ENCODE measurements at places on chromosomes 2 and 18.

DNA sequence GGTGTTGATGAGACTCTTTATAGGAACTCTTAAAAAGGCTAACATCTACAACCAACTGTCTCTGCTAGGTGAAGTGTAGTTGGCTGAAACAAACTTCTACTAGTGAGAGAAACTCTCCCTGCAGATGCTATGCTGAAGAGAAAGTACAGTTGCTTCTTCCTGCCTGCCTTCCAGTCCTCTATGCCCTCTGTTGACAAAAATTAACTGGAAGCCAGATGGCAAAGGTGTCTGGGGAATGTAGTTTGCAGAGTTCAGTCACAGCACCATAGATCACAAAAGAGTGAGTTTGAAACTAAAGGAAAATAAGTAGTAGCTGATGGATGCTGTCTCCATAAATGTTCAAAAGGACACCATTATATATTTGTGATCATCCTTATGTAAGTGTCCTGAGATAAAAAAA, 958.8 kb upstream of the NRXN1 start:
- DNase-seq = no peak

GRCh38 chr2:216873573-216873972, 13.7 kb upstream of the TNP1 start:
- DNase-seq = no peak

DNA sequence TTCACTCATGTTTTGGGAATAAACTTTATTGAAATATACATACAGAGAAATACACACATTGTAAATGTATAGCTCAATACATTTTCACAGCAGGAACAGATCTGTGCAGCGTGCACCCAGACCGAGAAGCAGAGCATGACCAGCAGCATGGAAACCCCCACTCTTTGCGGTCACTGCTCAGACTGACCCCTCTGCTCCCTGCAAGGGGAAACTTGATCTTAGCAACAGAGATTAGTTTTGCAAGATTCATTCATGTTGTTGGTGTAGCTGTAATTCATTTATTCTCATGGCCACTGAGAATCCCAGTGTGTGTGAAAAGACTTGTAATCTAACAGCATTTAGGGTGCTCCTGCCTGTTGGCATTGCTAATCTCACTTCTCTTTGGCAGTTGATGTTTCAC, 35.2 kb downstream of the LPIN1 start:
- no peak for DNase-seq

- no peak for DNase-seq
These were observed 15.9 kb downstream of the GTF3C3 start for GRCh38 chr2:196783431-196784094.

- no peak for DNase-seq
These were observed 34.2 kb downstream of the TGFA start for GRCh38 chr2:70519453-70519852.

- DNase-seq = no peak
These were observed 30.0 kb downstream of the VIL1 start for GRCh38 chr2:218448934-218449333.

DNA sequence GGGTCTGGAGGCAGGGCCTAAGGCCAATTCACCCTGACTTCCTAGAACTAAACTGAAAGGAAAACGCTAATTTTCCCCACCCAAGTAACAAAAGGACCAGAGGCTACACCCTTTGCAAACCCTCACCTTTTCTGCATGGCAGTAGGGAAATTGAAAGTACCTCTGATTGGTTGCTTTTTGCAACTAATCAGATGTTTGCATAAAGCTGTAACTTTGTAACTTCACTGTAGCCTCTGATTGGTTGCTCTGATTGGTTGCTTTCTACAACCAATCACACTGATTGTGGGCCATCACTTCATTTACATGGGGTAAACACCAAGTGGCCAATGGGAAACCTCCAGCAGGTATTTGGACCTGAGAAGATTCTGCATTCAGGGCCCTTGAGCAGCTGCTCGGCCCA, 20.8 kb downstream of the EIPR1 start:
- no peak for DNase-seq

GRCh38 chr2:226730481-226730880, 69.1 kb downstream of the IRS1 start:
- no peak for DNase-seq

DNA sequence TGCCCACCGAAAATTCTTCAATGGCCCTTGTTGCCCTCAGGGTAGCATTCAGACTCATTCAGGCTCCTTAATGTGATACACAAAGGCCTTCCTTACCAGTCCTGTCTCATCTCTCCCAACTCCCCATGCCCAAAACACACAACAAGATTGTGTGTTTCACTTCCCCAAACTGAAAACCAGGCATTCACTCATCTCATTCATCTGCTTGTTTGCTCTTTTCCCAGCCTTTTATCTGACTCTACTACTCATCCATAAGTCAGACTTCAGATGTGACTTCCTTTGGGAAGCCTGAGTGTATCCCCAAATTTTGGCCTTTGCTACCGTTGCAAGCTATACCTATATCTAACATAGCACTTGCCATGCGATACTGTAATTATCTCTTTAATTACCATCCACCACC, 9.7 kb upstream of the SLC39A10 start:
- DNase-seq = no peak

DNA sequence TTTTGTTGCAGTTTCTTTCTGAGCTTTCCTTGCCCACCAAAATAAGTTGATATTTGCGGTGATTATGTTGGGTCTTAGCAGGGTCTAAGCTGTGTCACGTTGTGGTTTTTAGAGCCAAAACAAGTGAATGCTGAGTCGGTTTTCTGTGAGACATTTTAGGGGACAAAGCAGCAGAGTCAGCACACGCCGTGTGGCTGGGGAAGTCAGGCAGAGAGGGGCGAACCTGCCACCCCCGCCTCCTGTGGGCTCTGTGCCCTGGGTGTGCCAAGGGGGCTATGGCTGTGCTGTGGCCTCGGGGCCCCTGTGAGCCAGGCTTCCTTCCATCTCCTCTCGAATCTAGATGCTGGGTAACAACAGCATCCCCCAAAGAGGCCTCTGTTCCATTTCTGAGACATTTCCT, 30.8 kb upstream of the TMEM87B start:
- no peak for DNase-seq

- no peak for DNase-seq
These were observed 125.5 kb downstream of the LOXHD1 start for GRCh38 chr18:46531482-46531881.

DNA sequence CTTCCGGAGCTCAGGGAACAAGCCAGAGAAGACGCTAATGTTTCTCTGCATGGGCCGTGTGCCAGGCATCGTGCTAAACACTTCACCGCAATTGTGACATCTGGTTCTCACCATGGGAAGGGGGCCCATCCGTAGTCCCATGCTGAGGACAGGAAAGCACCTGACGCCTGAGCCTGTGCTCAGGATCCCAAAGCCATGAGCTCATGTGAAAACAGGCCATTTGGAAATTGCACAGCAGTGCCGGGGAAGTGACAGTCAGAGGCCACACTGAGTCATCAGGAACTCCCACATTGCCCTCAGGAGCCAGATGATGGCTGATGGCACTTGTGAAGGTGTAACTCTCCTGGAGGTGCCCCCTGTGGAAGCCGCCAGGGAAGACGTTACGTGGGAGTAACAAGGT, 141.0 kb downstream of the INHBB start:
- no peak for DNase-seq

GRCh38 chr2:231907765-231908164, 18.4 kb downstream of the NPPC start:
- no peak for DNase-seq

GRCh38 chr2:84293791-84294380, 165.2 kb downstream of the SUCLG1 start:
- DNase-seq = no peak

DNA sequence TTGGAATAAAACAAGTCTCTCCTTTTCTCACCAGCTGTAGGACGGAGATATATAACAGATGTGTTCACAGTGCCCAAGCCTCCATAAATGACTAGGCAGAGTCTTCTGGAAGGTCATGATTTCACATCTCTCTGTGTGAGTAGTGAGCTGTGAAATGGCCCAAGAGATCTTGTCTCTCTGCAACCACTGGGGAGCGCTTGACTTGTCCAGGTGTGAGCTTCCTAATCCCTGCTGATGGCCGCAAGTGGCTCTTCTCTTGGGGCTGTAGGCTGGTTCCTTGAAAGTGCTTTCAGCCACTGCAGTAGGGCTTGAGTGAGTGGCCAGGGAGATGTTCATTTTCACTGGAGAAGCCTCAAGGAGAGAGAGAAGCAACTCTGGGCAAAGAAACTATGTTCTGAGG, 38.1 kb upstream of the OTOS start:
- DNase-seq = no peak

DNA sequence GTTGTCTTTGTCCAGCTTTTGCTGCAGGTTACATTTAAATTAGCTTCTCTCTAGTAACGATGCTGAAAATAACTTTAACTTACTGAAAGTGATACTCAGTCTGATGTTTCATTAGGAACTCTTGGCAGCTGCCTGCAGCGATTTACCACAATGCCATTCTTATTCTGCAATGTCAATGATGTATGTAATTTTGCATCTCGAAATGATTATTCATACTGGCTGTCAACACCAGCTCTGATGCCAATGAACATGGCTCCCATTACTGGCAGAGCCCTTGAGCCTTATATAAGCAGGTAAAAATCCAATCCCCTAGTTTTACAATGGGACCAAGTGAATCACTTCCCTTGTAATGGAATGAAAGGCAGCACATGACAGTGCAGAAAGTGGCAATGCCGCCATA, 16.3 kb upstream of the MFF start:
- no peak for DNase-seq

DNA sequence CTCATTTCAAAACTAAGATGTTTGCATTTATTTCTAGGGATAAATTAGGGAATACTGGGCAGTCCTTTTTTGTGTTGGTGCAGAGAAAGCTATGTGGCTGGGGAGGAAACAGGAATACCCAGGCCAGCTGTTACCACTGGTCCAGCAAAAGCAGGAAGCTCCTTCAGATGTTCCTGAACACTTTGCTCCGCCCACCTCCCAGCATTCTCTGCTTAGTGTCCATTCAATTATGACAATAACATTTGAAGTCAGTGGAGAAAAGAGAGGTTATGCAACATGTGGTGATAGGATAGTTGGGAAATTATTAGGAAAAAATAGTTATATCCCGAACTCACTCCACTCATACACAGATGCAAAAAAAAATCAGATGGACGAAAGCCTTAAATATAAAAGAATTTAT, 22.1 kb upstream of the ARPC2 start:
- DNase-seq = no peak

DNA sequence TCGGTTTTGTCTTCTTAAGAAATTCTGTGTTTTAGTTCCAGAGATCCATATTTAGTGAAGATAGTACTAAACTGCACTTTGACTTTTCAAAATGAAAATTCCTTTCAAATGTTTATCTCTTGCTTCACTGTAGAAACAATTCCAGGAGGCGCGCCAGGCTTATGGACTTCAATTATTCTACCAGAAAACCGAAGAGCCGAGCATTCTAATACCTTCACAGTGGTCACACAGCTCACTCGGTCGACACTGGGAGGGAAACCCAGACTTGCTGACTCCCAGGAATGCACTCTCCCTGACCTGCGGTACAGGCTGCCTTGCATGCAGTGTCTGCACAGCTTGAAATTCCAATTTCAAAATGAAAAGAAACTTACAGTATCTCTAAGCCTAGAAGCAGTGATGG, 119.9 kb upstream of the PIEZO2 start:
- DNase-seq = no peak

GRCh38 chr2:172484253-172484652, 56.9 kb downstream of the ITGA6 start:
- no peak for DNase-seq

DNA sequence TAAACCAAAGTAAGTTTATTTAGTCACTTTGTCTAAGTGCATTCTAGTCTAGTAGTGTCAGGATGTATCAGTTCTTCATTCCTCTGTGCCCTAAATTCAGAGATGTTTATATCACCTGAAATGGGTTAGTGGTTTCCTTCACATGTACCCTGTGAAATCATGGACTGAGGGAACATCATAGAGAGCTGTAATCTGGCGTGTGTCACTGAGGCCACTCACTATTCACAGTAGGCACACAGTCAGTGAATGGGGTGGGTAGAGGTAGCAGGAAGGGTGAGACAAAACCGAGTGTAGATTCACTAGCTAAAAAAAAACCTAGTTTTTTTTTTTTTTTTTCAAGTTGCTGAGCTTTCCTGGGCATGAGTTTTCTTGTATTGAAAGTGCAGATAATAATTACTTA, 5.6 kb downstream of the KIF5C start:
- DNase-seq = no peak

DNA sequence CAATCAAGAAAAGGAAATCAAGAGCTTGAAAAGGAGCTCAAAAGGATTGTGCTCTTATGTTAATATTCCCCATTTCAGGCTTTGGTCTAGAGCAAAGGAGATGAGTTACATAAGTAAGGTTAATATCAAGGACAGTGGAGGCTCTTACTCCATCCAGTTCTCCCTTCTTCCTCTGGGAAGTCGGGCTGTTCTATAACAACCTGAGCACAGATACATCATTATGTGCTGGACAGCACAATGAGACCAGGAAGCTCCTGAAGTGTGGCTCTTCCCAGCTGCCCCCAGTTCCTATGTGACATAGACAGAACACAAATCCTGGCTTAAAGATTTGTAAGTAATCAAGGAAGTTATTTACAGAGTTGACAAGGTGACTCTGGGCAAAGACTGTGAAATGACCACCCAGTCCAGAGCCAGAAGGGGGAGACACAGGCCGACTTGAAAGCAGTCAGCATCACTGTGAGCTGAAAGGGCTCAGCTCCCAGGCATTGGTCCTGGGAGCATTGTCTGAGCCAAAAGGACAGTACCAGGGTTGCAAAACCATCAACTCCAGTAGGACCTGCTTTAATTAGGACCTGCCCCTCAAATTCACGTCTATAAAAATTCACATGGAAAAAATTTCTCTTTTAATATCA, 917.6 kb upstream of the ACVR2A start:
- DNase-seq = peak; percentile 35

DNA sequence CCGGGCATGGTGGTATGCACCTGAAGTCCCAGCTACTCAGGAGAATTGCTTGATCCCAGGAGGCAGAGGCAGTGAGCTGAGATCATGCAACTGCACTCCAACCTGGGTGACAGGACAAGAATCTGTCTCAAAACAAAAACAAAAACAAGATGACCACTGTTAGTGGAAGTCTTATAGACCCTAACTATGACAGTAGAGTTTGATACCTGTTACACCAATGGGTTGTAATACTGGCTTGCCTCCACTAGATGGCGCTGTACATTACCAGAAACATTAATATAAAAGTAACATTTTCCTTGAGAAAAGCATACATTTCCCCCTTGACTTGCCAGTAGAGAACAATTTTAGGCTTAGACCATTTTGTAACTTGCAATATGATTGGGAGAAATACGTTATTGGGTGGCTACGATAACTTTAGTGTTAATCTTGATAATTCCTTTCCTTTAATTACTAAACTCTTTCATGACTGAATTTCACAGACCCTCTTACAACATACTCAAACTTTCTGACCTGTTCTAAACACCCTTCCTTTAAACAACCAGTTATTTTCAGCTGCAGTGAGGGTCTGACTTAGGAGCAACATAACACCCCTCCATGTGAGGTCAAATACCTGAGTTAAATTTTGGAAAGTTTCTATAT, 19.5 kb downstream of the SLC25A52 start:
- no peak for DNase-seq
